ENCODE measurements at places on chromosomes 16 and 17.

DNA sequence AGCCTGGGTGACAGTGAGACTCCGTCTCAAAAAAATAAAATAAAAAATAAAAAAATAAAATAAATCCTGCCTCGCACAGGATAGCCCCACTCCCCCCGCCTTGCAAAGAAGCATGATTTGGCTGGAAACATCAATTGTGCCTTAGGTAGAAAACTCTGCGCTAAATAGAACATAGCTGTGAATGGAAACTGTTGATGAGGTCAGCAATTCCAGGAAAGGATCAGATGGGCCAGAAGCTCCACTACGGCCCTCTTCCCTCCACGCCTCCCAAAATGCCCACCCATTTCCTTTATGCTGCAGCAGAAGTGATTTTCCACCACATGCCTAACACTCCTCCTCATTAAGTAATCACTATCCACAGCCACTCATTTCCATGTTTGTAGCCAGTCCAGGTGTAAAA is 473.4 kb downstream of the XYLT1 start:
- no peak for DNase-seq

- no peak for DNase-seq
These were observed 56.7 kb downstream of the ZFHX3 start for GRCh38 chr16:72991211-72991610.

DNA sequence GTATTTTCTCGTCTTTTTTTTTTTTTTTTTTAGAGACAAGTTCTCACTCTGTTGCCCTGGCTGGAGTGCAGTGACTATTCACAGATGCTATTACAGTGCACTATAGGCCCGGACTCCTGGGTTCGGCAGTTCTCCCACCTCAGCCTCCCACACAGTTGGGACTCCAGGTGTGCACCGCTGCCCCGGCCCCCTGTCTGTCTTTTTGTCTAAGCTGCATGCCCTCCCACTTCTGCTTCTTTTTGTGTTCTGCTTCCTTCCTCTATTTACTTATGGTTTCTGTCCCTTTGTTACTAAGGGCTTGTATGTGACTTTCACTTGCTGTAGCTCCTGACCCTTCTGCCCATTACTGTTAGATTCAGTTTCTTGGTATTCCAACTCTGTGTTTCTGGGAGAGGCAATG is 20.5 kb downstream of the SLC7A6 start:
- no peak for DNase-seq

DNA sequence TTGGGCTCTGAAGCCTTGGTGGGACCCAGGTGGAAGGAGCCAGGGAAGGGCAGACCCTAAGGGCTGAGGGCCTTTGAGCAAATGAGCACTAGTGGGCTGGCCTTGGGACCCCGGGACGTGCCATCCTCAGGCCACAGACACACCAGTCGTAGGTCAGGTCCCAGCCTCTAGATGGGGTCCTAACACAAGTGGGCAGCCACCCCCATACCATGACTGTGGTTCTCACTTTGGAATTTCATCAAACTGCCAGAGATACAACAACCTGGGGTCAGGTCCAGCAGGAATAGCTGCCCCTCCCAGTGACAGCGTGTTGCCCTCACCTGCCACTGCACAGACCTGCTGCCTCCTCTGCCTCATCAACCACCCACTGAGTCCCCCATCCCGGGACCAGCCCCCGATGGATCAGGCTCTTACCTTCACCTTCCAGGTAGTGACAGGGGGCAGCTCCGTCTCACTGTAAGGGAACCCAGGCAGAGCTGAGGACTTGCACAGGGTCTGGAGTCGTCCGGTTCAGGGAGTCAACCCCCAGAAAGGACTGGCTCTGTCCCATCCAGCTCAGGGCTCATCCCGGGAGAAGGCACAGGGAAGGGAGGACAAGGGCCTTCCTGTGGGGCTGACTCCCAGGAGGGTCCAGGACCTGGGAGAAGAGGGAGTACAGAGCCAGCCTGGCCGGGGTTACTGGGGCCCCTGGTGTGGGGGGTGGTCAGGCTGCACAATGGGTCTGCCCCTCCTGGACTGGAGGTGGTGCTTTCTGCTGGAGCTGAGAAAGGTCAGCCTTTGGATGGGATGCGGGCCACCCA is 40.0 kb downstream of the LGALS9 start:
- no peak for DNase-seq

GRCh38 chr16:25922438-25922837 is 230.7 kb downstream of the HS3ST4 start:
- DNase-seq = no peak
